ENCODE measurements at places on chromosomes 1 and 21. TPM values are rescaled to one million over a fixed set of nuclear protein-coding genes. Genes with fewer than 3 reads are reported as not detected.

DNA sequence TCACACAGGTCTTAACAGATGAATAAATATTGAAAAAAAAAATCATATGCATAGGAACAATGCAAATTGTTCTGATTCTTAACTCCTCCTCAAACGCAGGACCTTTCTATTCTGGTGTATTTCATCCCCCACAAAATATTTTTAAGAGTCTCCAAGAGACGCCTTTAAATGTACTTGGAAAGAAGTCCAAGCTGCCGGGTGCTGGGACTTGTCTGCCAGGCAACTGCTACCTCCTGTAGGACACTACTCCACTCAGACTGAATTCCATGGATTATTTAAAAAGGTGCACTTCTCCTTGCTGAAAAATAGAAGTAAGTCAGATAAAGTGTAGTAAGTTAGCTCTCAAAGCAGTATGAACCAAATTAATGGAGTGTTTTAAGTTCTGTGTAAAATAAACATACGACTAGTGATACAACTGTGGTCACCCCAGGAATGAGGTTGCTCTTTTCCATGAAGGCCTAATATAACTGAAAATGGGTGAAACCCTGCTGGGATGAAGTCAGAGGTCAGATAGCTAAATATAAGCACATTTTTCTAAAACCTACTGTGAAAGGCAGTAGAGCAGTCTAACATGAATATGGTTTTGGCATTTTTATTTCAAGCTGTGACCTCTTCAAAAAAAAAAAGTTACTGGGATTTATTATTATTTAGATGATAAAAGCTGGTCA, 189.2 kb upstream of the PBX1 start:
- H3K4me3 ChIP-seq, result no peak overlapping the region
- no peaks in the 10 kb centered on the region for H3K27me3 ChIP-seq

- DNase-seq, result no peak
- no peak overlapping the region for H3K4me3 ChIP-seq
- H3K27ac ChIP-seq, result no peak overlapping the region
- H3K4me1 ChIP-seq, result peaks cover 7% of the 10 kb centered on the region
- no peaks in the 10 kb centered on the region for H3K36me3 ChIP-seq
- H3K27me3 ChIP-seq, result peaks cover 2% of the 10 kb centered on the region
These were observed 116.3 kb upstream of the OLIG2 start for GRCh38 chr21:32909393-32909792.

DNA sequence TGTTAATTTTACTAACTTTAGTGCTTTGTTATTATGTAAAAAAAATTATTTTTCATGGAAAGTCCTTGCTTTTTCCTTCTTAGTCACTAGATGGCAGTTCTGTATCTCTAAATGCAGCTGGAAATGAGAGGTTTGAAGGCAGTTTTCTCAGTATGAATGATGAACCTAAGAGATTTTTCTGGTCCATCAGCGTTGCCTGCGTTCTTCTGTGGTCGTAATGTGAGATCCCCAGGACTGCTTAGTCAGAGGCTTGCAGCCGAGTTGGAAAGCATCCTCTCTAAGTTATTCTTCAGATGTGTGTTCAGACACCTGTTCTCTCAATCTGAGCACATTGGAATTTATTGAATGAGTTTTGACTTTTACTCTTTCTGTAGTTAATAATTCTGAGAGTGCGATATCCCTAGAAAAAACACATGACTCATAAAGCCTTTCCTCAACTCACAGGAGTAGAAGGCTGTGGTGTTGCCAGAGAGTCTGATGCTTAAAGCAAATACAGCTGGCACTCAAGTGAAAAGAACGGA, 99.3 kb downstream of the FMN2 start:
- H3K27me3 ChIP-seq, result peaks cover 3% of the 10 kb centered on the region
- no peak overlapping the region for H3K27ac ChIP-seq
- no peaks in the 10 kb centered on the region for H3K36me3 ChIP-seq
- H3K4me1 ChIP-seq, result no peaks in the 10 kb centered on the region

DNA sequence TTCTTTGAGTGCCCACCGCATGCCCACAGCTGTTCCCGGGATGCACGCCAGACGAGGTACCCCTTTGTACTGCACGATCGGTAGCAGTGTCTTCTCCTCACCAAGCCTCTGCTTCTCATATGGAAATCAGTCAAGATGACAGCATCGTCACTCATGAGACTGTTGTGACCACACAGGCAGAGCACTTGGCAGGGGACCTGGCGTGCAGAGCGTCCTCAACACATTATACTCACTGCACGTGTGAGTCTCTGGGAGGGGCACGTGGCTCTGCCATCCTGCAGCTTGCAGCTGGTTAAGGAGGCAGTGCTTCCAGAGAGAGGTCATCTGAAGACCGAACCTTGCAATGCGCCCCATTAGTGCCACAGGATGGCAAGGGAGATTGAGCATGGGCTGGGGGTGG, 266.8 kb downstream of the NPHP4 start:
- H3K4me3 ChIP-seq, result no peak overlapping the region
- no peaks in the 10 kb centered on the region for H3K36me3 ChIP-seq
- no peak for DNase-seq

- H3K36me3 ChIP-seq, result no peaks in the 10 kb centered on the region
- no peak overlapping the region for H3K27ac ChIP-seq
- H3K27me3 ChIP-seq, result peaks cover 11% of the 10 kb centered on the region
- no peak for DNase-seq
- H3K4me3 ChIP-seq, result no peak overlapping the region
These were observed 186.0 kb downstream of the DUSP10 start for GRCh38 chr1:221555689-221556433.

DNA sequence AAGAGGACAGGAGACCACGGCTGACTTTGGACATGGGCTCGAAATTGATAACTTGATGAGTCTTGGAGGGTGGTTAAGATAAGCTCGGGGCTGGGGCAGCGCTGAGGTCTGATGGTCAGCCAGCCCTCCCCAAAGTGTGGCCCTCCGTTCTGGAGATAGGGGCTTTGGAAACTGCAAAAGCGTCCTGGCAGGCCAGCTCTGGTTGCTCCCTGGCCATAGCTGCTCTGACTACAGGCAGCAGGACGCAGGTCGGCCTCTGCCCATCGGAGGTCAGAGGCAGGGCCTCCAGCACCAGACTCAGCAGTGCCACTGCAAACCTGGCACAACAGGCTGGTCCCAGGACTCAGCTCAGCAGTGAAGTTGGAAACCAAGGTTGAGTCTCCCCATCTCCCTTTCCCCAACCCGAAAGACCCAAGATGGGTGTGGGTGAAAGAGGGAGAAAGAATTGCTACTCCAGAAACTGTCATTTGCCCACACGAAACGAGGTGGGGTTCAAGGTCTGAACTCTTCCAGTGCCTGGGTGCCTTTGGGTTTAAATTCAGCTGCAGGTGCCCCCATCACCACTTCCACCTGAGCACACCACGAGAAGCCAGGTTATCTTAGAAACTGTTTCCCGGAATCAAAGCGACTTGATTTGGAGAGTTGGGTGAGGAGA, 4.8 kb downstream of the SIM2 start:
- H3K4me1 ChIP-seq, result peaks cover 29% of the 10 kb centered on the region
- H3K27ac ChIP-seq, result no peak overlapping the region
- no peak overlapping the region for H3K4me3 ChIP-seq
- no peak for DNase-seq
- H3K36me3 ChIP-seq, result peaks cover 5% of the 10 kb centered on the region

DNA sequence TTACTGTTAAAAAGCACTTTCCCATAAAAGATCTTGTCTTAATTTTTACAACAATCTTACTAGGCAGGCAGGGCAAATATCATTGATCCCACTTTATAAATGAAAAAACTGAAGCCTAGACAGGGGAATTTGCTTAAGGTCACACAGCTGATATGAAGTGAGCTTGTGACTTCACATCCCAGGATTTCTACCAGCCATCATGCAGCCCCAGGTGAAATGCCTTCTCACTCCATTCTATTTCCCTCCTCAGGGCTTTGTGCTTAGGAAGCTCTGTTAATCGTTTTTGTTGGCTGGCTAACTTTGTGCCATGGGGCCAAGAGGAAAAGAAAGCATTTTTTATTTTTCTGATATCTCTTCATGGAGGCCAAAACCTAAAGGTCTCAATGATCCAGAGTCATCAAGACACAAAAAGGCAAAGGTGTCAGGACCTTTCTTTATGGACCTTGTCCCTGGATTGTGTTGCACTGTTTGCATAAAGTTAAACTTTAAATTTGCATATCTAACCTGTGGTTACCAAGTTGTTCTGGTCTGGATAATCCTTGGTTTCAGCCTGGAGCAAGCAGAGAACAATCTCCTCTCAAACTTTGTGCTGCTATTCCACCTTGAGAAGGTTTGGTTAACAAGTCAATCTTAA, 44.8 kb upstream of the ZNF326 start:
- no peak overlapping the region for H3K4me3 ChIP-seq
- H3K4me1 ChIP-seq, result peaks cover 21% of the 10 kb centered on the region
- peaks cover 3% of the 10 kb centered on the region for H3K36me3 ChIP-seq
- no peaks in the 10 kb centered on the region for H3K27me3 ChIP-seq

GRCh38 chr1:246138781-246139180, 368.3 kb downstream of the SMYD3 start:
- H3K36me3 ChIP-seq, result no peaks in the 10 kb centered on the region
- H3K27ac ChIP-seq, result no peak overlapping the region
- H3K27me3 ChIP-seq, result no peaks in the 10 kb centered on the region
- H3K4me1 ChIP-seq, result no peaks in the 10 kb centered on the region
- no peak overlapping the region for H3K4me3 ChIP-seq

DNA sequence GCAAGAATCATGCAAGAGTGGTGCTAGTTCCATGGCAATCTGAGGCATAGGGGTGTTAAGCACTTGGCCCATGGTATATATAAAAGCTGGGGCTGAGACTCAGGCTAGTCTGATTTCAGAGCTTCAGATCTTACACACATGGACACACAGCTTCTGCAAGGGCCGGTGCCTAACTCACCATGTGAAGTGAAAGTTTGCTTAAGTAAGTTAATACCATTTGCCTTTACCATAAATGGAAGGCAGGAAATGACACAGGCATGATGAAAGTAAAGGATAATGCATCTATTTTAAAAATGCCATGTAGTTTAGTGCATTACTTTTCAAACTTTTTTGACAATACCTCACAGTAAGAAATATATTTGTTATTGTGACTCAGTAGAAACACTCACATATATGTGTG, 122.6 kb downstream of the KCNJ6 start:
- no peak for DNase-seq
- H3K4me3 ChIP-seq, result no peak overlapping the region
- H3K4me1 ChIP-seq, result no peaks in the 10 kb centered on the region
- H3K36me3 ChIP-seq, result no peaks in the 10 kb centered on the region
- no peak overlapping the region for H3K27ac ChIP-seq
- H3K27me3 ChIP-seq, result no peaks in the 10 kb centered on the region

DNA sequence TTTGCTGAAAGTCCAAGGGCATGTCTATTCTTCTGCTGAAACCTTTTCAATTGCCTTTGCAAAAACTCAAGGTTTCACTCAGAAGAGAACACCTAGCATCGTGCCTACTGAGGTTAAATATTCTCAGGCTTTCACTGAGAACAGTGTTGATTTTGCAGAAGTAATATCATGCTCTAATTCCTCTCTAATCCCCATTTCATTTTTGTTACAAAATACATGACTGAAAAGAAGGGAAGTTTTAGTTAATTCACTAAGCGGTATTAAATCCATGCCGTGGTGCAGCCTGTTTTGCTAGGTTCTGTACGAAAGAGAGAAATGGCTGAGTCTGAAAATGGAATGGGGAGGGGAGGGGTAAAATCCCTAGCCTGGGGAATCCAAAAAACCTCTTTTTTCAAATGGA, 163.2 kb upstream of the CAMK1G start:
- no peaks in the 10 kb centered on the region for H3K4me1 ChIP-seq
- no peaks in the 10 kb centered on the region for H3K36me3 ChIP-seq
- no peak overlapping the region for H3K27ac ChIP-seq
- H3K4me3 ChIP-seq, result no peak overlapping the region
- peaks cover 8% of the 10 kb centered on the region for H3K27me3 ChIP-seq

GRCh38 chr1:97796711-97797110, 124.1 kb downstream of the DPYD start:
- H3K4me3 ChIP-seq, result no peak overlapping the region
- H3K27me3 ChIP-seq, result no peaks in the 10 kb centered on the region
- H3K27ac ChIP-seq, result no peak overlapping the region
- peaks cover 3% of the 10 kb centered on the region for H3K36me3 ChIP-seq
- H3K4me1 ChIP-seq, result peaks cover 8% of the 10 kb centered on the region
- no peak for DNase-seq

DNA sequence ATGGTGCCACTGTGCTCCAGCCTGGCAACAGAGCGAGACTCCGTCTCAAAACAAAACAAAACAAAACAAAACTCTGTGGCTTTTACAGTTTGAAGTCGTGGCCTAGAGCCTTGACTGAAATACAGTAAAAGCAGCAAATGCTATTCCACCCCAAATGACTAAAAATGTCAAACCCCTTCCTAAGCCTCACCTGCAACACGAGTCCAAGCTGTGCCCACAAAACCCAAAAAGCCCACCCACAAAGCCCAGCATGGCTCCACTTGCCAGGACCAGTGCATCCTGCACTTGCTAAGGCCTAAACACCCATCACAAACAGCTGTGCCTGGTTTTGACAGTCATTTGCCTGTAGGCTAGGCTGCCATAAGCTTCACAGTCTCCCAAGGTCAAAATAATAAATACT, 21.3 kb downstream of the VAV3 start:
- H3K4me3 ChIP-seq, result no peak overlapping the region
- H3K4me1 ChIP-seq, result peaks cover 10% of the 10 kb centered on the region
- peaks cover 3% of the 10 kb centered on the region for H3K27me3 ChIP-seq
- no peaks in the 10 kb centered on the region for H3K36me3 ChIP-seq
- no peak for DNase-seq
- H3K27ac ChIP-seq, result no peak overlapping the region

- H3K4me3 ChIP-seq, result no peak overlapping the region
- H3K36me3 ChIP-seq, result no peaks in the 10 kb centered on the region
- no peak overlapping the region for H3K27ac ChIP-seq
- H3K4me1 ChIP-seq, result no peaks in the 10 kb centered on the region
These were observed 375.9 kb upstream of the ADGRL2 start for GRCh38 chr1:81424816-81425215.

- peaks cover 45% of the 10 kb centered on the region for H3K4me1 ChIP-seq
- no peaks in the 10 kb centered on the region for H3K27me3 ChIP-seq
- no peak for DNase-seq
These were observed 52.1 kb downstream of the ARID4B start for GRCh38 chr1:235275836-235276235.

DNASE2B gene
- total RNA-seq, result not detected

TNFRSF1B gene
- total RNA-seq, result 167 TPM

CNR2 gene
- total RNA-seq, result 0.07 TPM

SPRR2E gene
- total RNA-seq, result not detected

AKR1A1 gene
- total RNA-seq, result 135 TPM

POGK gene
- total RNA-seq, result 37.3 TPM

RGS16 gene
- total RNA-seq, result 1.9 TPM

VWA5B1 gene
- not detected for total RNA-seq

MPL gene
- not detected for total RNA-seq

Measured in activated CD4-positive, alpha-beta T cell treated with anti-CD3 and anti-CD28 coated beads, Interleukin-2, amount 10 ng/mL, durations not matched to agents 7 days and 5 days (primary cell).